Activated CD4-positive, CD25-positive, alpha-beta regulatory T cell treated with anti-CD3 and anti-CD28 coated beads, Interleukin-2, amount 50 U/mL, for 72 hours (primary cell): ENCODE measurements at places on chromosomes 4 and X.

- DNase-seq = no peak
Measured at GRCh38 chrX:118108304-118108703, 8.3 kb downstream of the KLHL13 start.

DNA sequence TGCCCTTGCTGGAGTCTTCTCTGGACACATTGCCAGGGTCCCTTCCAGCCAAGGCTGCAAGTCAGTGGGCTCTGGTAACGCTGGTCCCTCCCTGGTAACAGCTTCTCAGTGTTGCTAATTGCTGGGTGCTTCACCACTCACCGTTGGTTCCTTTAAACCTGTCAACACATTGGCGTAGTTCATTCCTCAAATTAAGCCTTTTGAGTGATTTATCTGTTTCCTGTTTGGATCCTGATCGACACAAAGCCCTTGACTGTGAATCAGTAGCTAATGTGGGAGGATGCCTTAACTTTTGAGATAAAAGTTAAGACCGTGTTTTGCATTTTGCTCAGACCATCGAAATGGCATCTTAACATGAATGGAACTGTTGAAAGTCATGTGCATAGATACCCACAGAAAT, 125.9 kb downstream of the AMELX start:
- no peak for DNase-seq

DNA sequence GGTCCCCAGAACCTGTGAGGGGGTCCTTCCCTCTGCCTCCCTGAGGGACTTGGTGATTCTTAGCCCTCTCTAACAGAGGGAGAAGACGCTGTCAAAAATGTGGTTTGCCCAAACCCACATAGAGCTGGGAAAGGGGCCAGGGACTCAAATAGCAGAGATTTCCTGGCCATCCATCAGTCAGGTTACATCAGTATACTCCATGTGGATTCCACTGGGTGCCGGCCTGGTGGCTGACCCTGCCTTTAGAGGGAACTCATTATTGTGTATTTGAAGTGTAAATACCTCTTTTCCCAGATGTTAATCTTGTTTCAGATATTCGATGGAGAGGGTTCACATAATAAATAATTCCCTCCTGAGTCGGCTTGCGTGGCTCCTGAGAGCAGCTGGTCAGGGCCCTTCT, 130.3 kb downstream of the TBL1X start:
- no peak for DNase-seq

GRCh38 chrX:19864736-19865135, 22.7 kb downstream of the SH3KBP1 start:
- DNase-seq = no peak

- DNase-seq = no peak
Measured at GRCh38 chr4:52979821-52980590, 117.9 kb downstream of the RASL11B start.

- DNase-seq = no peak
Measured at GRCh38 chrX:38890326-38890725, 89.1 kb downstream of the MID1IP1 start.

DNA sequence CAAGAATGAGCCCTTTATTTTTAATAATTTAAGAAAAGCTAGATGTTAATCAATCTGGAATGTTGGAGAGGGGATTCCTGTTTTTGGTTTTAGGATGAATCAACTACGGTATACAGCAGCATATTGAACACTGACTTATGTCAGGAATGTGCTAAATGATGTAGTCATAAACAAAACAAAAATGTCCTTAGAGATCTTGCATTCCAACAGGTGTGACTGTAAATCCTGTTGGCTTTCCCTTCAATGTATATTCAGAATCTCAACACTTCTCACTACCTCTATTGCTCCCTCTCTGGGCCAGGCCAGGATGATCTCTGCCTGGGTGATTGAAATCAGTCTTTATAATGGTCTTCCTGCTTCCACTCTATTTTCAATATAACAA, 37.8 kb upstream of the BDH2 start:
- no peak for DNase-seq

- DNase-seq = peak; percentile 34
Measured at GRCh38 chr4:94339779-94340178, 2.9 kb downstream of the HPGDS start.

GRCh38 chrX:2717312-2717711, 26.2 kb downstream of the CD99 start:
- no peak for DNase-seq

DNA sequence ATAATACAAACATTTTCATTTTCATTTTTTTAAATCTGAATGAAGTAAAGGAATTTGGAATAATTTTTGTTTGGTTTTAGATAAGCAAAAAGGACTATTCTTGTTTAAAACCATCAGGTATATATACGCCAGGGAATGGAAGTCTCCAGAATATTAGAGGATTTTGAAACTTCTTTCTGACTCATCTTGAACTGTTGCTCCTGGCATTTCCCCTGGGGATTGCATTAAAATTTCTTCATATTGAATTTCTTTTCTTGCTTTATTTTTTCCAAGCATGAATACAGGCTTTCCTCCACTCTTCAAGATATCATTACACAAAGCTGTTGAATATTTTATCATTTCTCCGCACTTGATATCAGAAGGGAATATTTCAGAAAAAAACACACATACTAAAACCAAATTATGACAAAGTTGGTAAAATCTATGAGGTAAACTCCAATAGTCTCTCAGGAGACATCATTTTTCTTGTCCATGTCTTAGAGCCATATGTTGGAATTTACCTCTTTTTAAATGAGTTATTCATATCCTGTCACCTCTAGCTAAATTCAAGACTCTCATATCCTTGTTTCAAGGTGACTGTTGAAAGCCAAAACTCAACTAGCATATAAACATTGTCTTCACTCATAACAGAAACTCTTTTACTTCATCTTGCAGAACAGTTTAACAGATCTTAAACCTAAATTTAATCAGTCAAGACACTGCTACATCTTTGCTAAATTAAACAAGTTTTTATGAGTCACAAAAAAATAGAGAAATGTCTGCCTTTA, 20.7 kb upstream of the CSN1S1 start:
- no peak for DNase-seq

DNA sequence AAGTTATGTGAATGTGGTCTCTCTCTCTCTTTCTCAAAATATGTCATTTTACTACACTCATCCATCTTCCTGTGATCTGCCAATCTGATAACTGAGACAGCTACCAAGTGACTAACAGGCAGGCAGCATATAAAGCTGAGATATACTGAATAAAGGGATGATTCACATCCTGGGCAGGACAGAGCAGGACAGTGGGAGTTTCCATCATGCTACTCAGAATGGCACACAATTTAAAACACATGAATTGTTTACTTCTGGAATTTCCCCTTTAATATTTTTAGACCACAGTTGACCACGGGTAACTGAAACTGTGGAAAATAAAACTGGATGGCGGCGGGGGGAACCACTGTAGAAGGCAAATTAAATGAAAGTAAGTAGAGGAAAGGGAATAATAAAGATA, 58.6 kb upstream of the DCTD start:
- no peak for DNase-seq

DNA sequence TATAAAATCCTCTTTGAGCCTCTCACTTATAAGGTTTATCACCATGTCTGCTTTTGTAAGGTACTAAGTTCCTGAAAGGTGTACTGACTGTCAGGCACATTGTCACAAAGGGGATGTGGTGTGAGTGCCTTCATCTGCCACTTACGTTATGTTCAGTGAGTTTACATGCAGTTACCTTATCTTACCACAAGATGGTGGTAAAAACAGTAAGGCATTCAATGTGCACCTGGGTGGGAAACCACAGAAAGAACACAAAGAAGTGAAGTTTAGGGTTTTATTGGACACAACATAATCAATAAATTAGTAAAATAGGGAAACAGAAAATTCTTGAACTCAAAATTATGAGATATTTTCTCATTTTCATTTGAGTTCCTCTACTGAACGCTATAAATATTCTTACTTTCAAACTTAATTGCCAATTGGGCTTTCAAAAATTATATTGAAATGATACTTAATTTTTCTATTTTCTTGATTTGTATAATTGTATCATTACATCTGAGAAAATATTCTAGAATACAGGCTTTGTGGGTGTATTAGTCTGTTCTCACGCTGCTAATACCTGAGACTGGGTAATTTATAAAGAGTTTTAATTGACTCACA, 650.8 kb downstream of the PCDH7 start:
- no peak for DNase-seq

- DNase-seq = no peak
Measured at GRCh38 chr4:99961711-99962110, 11.6 kb upstream of the H2AZ1 start.

DNA sequence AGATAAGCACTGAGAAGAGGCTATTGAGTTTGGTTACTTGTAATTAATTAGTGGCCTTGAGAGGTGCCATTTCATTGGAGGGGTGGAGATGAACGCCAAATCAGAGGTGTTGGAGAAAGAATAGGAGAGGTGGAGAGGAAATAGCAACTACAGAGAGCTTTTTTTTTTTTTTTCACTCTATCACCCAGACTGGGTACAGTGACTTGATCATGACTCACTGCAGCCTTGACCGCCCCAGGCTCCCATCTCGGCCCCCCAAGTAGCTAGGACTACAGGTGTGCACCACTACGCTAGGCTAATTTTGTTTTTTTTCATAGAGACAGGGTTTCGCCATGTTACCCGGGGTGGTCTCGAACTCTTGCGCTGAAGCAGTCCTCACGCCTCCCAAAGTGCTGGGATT, 5.2 kb downstream of the NHS start:
- DNase-seq = no peak

- DNase-seq = no peak
Measured at GRCh38 chr4:177706916-177707315, 264.7 kb upstream of the AGA start.

DNA sequence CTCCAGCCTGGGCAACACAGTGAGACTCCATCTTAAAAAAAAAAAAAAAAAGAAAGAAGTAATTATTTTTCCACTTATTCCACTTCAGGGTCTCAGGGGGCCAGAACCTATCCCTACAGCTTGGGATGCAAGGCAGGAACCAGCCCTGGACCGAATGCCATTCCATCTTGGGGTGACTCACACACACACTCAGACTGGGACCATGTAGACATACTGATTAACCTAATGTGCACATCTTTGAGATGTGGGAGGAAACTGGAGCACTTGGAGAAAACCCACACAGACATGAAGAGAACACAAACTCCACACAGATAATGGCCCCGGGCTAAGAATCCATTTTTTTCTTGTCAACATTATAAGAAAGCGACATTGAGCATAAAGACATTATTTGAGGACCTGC, 132.5 kb downstream of the PTTG2 start:
- no peak for DNase-seq

DNA sequence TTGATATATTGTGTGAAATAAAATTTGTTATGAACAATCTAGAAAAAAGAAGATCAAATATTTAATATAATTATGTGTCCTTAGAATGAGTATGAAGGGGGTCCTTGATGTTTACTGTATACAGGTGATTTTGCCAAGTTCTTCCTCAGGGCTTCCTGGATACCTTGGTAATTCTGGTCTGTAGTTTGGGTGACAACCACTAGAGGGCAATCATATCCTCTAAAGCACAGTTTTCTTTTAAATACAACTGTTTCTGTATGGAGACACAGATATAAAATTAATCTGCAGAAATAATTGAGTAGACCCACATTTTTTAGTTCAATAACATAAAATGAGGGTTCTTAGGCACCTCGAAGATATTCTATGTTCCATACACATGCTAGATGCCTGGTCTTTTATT, 157.7 kb downstream of the SPANXN1 start:
- DNase-seq = no peak

GRCh38 chrX:20498851-20499635, 232.3 kb upstream of the RPS6KA3 start:
- no peak for DNase-seq

- no peak for DNase-seq
Measured at GRCh38 chr4:76738086-76738931, 159.6 kb downstream of the SOWAHB start.

GRCh38 chr4:68319040-68319439, 30.9 kb downstream of the YTHDC1 start:
- no peak for DNase-seq

- no peak for DNase-seq
Measured at GRCh38 chr4:48898733-48899431, 7.7 kb downstream of the OCIAD2 start.
